ENCODE measurements at places on chromosomes 5 and 9. TPM values are rescaled to one million over a fixed set of nuclear protein-coding genes. Genes with fewer than 3 reads are reported as not detected.

DNA sequence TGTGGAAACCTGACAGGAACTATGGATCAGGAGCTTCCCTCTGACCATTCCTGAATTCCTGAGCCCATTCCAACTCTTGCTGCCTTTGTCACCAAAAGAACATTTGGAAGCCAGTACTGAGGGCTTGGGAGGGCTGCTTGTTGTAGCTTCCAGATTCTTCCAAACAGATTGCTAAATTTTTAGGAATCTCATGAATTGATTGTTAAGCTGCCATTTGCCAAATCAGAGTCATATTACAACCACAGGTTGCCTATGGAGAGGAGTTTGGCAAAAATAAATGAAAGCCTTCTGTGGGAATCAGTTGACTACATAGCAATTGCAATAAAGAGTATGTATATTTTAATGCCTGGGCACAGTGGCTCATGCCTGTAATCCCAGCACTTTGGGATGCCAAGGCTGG lies 39.2 kb upstream of the SLC28A3 start:
- DNase-seq: no peak

GRCh38 chr9:73011956-73012355 lies 59.1 kb upstream of the ALDH1A1 start:
- no peak for DNase-seq

DNA sequence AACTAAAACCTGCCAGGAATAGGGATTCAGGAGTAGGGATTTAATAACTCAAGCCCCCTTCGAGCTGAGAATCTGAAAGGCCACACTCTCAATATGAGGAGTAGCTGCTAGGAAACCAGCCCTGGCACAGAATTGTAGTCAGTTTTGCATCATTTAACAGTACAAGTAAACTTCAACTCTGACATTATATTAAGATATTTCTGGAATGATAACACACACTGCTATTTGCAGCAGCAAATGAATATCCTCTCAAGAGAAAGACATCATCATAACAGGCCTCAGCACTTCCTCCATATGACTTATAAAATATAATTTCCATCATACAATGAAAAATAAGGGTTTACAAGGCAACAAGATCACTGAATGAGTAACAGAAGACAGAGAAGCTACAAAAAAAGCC lies 138.2 kb upstream of the RFX3 start:
- no peak for DNase-seq

DNA sequence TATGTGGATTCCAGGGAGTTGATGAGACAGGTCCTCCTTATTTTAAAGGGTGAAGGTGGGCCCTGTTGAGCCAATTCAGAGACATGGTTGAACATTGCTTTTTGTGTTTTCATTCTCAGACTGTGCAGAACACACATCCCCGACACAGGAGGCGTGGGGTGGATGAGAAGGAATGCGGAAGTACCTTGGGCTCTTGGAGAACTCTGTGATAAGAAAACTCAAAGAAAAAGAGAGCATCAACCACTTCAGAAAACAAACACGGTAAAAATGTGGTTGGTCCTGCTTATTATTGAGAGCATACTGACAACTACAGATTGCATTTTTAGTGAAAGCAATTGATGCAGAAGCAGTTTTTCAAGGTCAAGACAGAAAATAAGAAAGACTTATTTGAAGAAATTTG lies 659.8 kb downstream of the IRX1 start:
- no peak for DNase-seq

Gene SEMA4D
- 317 TPM for total RNA-seq

Data from activated T-helper 2 cell treated with anti-CD3 and anti-CD28 coated beads, Interferon-gamma antibody, Interleukin-2, Interleukin-4, amounts not matched to agents 10 μg/mL and 5 μg/mL and 100 μg/mL, durations not matched to agents 14 hours and 24 hours and 36 hours (primary cell).